ENCODE measurements at places on chromosomes 13 and 19.
A peak's percentile ranks its signal among the peaks of the same experiment; 100 is the strongest.

DNA sequence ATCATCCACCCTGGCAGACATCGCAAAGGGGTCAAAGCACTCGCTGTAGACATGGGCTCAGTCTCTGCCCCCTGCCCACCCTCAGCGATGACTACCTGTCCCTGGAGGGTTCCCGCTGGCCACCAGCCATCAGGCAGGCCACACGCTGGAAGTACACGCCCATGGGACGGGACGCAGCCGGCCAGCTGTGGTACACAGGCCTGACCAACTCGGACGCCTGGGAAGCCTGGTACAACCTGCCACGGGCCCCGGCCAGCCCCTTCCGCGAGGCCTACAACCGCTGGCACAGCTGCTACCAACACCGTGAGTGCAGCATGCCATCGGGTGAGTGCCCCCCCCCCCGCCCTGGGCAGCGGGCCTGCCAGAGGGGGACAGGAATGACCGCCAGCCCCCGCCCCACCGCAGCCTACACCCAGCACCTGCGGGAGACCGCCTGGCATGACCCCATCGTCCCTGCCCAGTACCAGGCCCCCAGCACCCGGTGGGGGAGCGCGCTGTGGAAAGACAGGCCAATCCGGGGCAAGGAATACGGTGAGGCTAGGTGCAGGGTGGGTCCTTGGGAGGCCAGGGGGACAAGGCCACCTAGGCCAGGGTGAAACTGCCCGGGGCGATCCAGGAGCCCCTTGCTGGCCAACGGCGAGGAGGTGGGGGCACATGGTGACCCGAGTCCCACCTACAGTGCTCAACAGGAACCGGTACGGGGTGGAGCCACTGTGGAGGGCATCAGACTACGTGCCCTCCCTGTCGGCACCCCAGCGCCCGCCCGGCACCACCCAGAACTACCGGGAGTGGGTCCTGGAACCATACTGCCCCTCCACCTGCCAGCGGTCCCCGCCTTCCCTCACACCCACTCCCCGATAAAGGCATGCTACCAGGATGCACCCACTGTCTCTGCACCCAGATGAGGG is 4.4 kb downstream of the TEKTIP1 start:
- DNase-seq = no peak

DNA sequence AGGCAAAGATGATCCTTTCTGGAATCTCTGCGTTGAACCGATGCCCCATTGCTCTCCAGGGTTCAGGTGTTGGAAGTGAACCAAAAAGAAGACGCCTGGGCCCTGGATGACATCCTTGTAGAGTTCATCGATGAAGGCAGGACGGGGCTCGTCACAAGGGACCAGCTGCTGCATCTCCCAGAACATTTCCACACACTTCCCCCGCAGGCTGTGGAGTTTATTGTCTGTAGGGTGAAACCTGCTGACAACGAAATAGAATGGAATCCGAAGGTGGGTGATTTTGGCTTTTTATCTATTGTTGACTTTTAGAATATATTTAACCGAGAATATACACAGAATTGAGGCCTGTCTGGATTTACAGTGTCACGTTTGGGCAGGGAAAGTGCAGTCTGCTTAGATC is 58.4 kb downstream of the SLC7A9 start:
- no peak for DNase-seq

GRCh38 chr13:45448965-45449559 is 15.7 kb upstream of the COG3 start:
- DNase-seq = no peak

- no peak for DNase-seq
Measured at GRCh38 chr13:66774046-66774445, 456.1 kb downstream of the PCDH9 start.

- no peak for DNase-seq
Measured at GRCh38 chr13:95120650-95121049, 180.6 kb downstream of the ABCC4 start.

DNA sequence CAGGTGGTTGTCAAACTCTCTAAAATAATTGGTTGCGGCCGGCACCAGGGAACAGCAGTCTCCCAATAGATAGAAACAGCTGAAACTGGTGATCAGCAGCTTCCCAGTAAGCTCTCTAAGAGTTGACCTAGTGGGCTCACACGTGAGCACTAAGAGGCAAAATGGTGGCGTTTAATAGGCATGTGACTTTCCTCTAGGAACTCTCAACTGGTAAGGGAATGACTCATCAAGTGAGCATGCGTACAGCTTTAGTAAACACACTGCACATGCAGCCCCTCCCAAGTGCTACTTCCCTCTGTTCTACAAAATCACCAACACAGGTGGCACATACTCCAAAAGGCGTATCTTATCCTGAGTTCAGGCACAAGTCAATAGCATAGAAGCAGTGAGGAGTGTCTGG is 41.7 kb downstream of the TNFSF11 start:
- peak; percentile 12 for DNase-seq

DNA sequence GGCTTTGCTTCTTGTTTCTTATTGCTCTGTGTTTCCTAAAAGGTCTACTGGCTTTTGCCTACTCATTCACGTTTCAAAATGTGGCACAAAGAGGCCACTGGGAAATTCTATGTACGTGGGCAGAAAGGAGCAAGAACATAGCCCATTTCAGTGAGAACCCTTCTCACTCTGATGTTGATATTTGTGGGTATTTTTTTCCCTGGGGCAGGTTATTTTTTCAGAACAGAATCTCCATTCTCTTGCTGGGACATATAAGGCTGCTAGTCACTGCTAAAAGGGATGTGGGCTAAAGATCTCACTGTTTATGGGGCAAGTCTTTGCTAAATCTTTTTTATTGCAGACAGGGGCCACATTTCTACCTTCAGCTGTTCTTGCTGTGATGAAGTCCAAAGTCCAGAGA is 27.1 kb downstream of the EDNRB start:
- no peak for DNase-seq

GRCh38 chr19:39297931-39298634 is 1.9 kb downstream of the IFNL1 start:
- DNase-seq = no peak

- DNase-seq = peak; percentile 69
Measured at GRCh38 chr13:99656092-99656745, 154.9 kb downstream of the TM9SF2 start.

DNA sequence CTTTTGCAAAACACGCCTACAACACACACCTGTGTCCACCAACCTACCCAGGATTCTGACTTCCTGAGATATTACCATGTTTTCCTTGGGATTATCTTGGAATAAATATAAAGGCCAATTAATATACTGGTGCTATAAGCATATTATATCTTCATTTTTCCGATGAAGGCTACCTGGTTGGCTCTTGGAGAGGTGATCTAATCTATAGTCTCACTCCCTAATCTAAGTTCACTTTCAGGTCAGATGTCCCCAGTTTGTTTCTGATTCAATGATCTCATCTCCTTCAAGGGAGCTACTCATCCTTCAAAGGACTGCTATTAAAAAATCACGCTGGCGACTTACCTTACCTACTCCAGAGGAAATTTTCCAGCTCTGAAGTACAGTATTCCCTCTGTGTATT is 517.5 kb downstream of the KLF5 start:
- DNase-seq = no peak

GRCh38 chr13:31540281-31540680 is 199.0 kb upstream of the RXFP2 start:
- no peak for DNase-seq

DNA sequence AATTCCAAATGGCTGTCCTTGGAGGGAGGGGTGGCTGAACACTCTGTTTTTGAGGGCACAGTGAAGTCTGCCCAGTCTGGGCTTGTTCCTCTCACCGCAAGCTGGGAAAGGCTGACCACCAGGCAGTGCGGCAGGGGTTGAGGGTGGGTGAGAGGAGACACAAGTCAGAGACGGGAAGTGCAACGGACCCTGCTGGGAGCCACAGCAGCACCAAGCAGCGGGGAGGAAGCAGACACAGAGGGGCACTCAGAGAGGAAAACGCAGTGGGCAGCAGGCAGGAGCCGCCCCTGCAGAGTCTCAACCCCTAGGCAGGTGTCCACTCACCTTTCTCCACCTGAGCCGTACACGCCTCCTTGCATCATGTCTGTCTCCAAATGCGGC is 15.6 kb downstream of the AKAP8L start:
- no peak for DNase-seq

DNA sequence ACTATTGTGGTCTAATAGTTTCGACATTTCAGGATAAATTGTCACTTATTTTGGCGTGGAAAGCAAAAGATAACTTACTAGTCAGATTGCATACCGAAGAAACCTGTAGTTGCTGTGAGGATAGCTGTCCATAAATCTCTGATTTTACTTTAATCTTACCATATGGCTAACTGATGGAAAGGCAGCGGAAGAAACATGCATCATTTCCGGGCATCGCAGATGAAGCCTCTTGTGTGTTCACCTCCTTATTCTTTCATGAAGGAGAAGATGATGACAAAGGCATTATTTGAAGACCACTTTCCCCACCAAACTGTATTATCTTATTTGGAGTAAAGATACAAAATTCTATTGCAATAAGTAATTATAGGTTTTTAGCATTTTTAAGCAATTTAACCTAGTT is 763.6 kb upstream of the SLITRK6 start:
- DNase-seq = no peak

GRCh38 chr13:48580185-48580803 is 47.4 kb upstream of the RCBTB2 start:
- DNase-seq = peak; percentile 49

- no peak for DNase-seq
Measured at GRCh38 chr19:11390933-11391680, 7.0 kb upstream of the EPOR start.

- DNase-seq = no peak
Measured at GRCh38 chr13:48829536-48829935, 146.2 kb upstream of the FNDC3A start.

- DNase-seq = no peak
Measured at GRCh38 chr13:97238432-97238831, 16.3 kb downstream of the MBNL2 start.

GRCh38 chr13:85828094-85828684 is 29.0 kb upstream of the SLITRK6 start:
- peak; percentile 10 for DNase-seq

DNA sequence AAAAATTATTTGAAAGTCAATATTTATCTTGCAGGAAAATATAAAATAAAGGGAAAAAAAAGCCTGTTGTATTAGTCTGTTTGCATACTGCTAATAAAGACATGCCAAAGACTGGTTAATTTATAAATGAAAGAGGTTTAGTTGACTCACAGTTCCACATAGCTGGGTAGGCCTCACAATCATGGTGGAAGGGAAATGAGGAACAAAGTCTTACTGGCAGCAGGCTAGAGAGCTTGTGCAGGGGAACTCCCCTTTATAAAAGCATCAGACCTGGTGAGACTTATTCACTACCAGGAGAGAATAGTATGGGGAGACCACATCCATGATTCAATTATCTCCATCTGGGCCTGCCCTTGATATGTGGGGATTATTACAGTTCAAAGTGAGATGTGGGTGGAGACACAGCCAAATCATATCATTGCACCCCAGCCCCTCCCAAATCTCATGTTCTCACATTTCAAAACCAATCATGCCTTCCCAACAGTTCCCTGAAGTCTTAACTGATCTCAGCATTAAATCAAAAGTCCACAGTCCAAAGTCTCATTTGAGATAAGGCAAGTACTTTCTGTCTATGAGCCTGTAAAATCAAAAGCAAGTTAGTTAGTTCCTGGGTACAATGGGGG is 1416.5 kb upstream of the SPRY2 start:
- no peak for DNase-seq

DNA sequence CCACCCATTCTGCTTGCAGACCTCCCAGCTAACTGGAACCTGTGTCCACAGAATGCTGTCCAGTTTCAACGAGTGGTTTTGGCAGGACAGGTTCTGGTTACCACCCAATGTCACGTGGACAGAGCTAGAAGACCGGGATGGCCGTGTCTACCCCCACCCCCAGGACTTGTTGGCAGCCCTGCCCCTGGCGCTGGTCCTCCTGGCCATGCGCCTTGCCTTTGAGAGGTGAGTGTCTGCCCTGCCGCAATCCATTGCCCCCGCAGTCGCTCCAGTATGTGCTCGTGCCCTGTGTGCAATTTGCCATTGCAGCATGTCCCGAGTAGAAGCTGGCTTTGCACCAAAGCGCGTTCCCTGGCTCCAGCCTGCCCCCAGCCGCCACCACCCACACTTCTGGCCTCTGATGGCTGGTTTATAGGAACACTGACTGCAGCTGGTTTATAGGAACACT is 41.9 kb downstream of the CERS4 start:
- no peak for DNase-seq

GRCh38 chr13:77745784-77746183 is 48.3 kb downstream of the SLAIN1 start:
- DNase-seq = no peak

DNA sequence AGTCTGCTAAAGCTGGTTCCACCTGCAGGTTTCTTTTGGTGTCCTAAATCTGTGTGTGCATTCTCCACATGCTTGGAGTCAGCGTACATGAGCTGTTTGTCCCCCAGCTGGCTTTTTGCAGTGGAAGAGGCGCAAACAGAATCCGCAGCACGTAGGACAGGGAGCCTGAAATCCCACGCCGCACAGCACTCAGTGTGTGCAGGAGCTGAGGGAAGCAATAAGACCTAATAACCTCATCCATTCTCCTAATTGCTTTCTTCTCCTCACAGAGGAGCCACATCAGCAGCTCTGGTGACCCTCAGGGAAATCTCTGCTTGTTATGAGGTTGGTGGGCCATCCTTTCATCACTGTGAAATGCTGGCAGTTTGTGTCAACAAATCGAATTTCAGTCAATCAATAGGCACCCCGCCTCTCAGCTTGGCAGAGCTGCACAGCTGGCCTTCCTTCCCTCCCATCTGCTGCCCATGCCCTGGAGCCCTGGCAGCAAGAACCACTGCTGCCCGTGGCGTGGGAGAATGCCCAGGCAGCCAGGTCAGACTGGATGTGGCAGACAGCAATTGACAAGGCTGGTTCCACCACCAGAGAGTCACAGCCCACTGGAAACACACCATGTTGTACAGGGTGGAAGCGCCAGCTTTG is 136.7 kb downstream of the ZDHHC20 start:
- no peak for DNase-seq

DNA sequence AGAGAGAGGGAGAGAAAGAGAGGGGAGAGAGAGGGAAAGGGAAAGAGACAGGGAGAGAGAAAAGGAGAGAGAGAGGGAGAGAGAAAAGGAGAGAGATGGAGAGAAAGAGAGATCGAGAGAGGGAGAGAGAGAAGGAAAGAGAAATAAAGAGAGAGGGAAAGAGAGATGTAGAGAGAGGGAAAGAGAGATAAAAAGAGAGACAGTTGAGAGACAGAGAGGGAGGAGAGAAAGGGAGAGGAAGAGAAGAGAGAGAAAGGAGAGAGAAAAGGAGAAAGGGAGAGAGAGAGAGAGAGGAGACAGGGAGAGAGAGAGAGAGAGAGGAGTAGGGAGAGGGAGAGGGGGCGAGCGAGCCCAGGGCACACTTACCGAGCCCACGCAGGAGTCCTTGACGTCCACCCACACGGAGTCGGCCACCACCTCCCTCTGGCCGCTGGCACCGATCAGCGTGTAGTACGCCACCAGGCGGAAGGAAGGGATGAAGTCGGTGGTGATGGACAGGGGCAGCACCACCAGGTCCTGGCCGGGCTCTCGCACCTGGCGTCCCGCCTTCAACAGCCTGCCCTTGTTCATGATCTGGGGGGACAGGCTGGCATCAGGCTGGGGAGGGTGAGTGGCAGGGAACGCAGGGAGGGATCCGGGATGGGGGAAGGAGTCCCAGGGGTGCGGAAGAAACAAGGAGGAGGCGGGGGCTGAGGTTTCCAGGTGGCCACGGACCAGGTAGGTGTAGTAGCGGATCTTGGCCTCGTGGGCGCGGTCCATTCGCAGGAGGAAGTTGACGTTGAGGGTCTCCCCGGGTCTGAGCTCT is 10.0 kb downstream of the C3 start:
- DNase-seq = no peak

GRCh38 chr13:114179087-114179658 is at the start of gene CFAP97D2:
Gene CFAP97D2, plus strand, starts transcription at chr13:114179257. Its CDS starts 74 bp downstream, at chr13:114179331.
- no peak for DNase-seq

Measured in fibroblast of the conjunctiva (primary cell).